Activated T-helper 9 cell treated with anti-CD3 and anti-CD28 coated beads, Interleukin-2, amount 50 U/mL, for 16 hours (primary cell): ENCODE measurements at places on chromosomes 1 and 21.
A peak's percentile ranks its signal among the peaks of the same experiment; 100 is the strongest.

DNA sequence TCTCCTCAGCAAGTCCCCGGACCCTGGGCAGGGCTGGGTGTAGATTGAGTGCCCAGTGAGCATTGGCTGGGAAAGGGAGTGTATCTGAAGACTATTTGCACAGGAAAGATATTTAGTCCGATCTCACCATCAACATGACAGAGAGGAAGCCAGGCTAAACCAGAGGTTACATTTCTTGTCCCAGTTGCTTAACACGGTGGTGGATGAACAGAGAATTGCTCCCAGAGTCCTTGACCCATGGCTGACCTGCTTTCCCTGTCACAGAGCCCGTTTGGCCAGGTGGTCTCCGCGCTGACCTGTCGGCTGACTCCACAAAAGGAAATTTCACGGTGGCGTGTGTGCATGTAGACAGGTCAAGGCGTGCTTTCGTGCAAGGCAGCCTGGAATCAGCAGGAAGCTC, 83.5 kb downstream of the BEND5 start:
- no peak for DNase-seq

GRCh38 chr1:93708734-93709481, 27.3 kb upstream of the BCAR3 start:
- DNase-seq, result no peak

GRCh38 chr1:24323281-24323680, 4.1 kb downstream of the GRHL3 start:
- no peak for DNase-seq

GRCh38 chr1:1283821-1284220, 3.6 kb downstream of the SCNN1D start:
- no peak for DNase-seq

DNA sequence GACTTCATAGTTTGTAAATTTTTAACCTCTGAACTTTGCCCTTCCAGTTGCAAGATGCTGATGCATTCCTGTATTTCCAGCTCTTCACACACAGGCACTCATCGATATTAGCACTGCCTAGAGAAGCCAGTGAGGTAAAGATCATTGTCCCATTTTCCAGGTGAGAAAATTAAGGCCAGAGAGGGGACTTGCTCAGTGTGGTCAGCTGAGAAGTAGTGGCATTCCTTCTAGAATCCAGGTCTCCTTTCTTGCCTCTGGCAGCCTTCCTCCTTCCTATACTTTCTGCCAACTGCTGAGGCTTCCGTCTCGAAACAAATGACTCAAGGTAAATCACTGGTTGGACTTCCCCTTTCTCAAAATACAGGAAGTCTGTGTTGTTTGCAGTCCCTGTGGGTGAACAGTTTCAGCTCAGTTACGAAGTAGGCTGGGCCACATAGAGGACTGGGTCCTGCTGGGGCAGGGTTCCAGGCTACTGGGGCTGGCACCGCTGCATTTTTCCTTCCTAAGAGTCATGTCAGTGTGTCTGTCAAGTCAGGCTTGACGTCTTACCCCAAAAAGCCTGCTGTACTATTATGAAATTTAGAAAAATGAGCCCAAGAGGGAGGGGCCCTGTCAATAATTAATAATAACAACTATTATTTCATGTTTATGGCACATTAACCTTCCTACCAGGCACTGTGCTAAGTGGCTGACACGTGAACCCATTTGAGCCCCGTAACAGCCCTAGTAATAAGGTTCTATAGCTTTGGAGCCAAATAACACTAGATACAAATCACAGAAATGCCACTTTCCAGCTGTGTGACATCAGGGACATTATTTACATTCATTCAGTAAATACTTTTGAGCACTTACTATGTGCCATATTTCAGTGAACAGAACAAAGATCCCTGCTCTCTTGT, 16.6 kb upstream of the RNF19B start:
- peak; percentile 46 for DNase-seq

- DNase-seq, result no peak
These were observed 27.1 kb upstream of the EPHB2 start for GRCh38 chr1:22683547-22683946.

- no peak for DNase-seq
These were observed 139.4 kb upstream of the KIAA1614 start for GRCh38 chr1:180773210-180773865.

GRCh38 chr1:110606657-110607535, 738 bp upstream of the KCNA2 start:
- no peak for DNase-seq

DNA sequence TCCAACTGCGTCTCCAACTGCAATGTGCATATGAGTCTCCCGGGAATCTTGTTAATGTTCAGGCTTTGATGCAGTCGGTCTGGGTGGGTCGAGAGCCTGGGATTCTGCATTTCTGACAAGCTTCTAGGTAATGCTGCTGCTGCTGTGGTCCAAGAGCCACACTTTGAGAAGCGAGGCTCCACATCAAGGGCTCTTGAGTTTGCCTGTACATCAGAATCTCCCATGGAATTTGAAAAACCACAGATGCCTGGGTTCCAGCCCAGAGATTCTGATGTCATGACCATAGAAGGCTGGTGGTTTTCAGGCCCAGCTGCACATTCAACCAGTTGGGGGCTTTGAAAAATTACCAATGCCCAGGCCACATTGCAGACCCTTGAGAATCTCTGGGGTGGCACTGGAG, 93.9 kb upstream of the TARDBP start:
- no peak for DNase-seq

DNA sequence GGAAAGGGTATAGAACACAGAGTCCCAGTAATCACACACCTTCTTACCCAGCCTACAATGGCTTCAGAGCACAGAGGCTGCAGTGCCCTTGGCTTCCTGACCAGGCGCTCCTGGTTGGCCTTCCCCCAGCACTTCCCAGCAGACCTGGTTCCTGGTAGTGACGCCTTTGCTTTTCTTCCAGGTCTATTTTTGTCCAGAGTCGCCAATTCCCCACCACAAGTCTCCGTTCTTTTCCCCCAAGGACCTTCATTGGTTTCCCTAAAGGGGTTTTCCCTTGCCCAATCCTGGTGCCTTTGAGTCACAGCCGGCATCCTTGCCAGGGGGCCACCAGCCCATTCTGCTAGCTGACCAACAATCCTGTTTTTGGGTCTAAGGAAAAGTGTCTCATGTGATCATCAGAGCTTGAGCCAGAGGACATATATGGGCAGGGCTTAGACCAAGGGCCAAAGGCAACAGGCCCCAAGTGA, 84.8 kb downstream of the KCNJ15 start:
- DNase-seq, result no peak

DNA sequence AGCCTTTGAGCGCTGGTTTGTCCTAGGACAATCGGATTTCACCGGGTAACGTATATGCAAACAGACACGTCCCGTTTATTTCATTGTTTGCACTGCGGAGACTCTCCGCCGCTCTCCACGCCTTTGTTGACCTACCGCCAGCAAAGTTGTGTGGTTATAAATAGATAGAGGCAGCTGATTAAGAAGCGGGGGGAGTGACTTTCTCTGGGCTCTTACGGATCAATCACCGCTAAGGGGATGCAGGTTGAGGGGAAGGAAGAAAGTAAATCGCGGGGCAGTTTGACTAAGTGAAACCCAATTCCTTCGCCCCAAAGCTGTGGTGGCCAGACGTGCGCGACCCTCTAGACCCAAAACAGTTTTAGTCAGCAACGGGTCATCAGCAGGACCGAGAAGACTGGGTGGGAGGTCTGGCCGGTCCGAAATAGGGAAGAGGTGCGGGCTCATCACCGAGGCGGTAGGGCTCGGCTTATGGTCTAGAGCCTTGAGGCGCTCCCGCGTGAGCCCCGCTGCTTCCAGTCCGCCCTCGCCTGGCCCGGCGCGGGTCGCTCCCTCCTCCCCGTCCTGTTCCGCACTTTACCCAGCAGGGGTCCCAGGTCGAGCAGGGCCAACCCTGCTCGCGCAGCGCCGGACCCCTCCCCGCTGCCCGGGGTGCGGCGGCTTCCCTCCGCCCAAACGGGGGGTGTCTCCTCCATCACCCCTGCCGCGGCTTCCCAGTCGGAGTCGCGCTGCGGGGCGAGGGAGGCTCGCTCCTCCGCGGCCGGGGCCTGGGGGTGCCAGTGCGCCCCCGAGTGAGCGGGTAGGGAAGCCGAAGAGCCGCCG, 120.8 kb upstream of the RRP15 start:
- no peak for DNase-seq

- DNase-seq, result no peak
These were observed 63.3 kb downstream of the TNR start for GRCh38 chr1:175679981-175680652.

DNA sequence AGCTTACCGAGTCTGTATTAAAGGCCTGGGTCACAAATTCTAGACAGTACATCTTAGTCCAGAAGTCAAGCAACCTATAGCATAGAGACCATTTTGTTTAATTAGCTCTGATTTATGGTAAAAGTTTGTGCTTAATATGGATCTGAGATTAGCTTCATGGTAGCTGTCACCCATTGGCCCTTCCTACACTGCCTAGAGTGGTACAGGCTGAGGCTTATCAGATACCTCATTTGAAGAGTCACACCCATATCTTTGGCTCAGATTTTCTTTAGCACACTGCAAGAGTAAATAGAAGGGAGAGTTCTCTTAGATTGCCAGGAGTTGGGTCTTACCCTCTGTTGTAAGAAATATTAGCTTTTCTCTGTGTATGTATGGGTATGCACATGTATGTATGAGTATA, 3.6 kb downstream of the AK4 start:
- no peak for DNase-seq

- no peak for DNase-seq
These were observed 105.7 kb upstream of the VAV3 start for GRCh38 chr1:108070662-108071061.

GRCh38 chr1:172107316-172107975, 266.1 kb downstream of the DNM3 start:
- no peak for DNase-seq

DNA sequence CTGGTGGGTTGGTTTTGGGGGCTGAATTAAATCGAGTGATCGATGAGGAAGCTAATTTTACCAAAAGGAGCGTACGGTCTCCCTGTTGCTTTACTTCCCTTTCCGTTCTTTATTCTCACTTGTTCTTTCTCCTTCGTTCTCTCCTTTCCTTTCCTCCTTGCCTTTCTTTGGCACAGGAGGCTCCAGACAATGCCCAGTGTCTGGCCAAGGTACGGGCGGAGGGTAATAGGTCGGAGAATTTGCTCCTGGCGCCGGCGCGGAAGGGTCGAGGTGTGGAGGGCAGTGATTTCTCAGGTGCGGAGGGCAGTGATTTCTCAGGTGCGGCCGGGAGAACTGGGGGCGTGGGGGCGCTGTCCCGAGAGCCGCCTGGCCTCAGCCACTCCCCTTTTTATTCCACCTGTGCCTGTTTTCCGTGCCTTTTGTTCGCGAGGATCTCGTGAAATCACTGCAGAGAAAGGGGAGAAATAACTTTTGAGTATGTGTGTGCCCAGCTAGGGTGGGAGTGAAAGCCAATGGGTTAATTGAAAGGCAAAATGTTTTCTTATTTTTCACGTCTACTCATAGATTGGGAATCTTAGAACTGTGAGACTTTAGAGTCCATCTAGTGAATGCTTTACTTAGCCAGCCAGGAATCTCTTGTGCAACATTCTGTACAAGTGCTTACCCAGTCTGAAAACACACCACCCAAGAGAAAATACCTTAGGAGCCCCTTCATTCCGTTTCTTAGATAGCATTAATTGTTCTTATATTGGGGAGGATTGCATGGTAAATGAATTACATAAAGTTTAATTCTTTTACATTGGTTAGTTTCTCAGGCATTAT, 1.3 kb downstream of the FNBP1L start:
- no peak for DNase-seq
